Pancreas (tissue), 10 donors: ENCODE measurements at places on chromosomes 16 and 17. TPM values are rescaled to one million over a fixed set of nuclear protein-coding genes. Genes with fewer than 3 reads are reported as not detected.
A peak's percentile ranks its signal among the peaks of the same experiment; 100 is the strongest.

GRCh38 chr17:35345926-35346771 is 27.3 kb downstream of the SLFN11 start:
- no peaks in the 10 kb centered on the region for H3K27me3 ChIP-seq
- no peak overlapping the region for H3K27ac ChIP-seq
- no peak overlapping the region for H3K4me3 ChIP-seq
- peaks cover 3% of the 10 kb centered on the region for H3K4me1 ChIP-seq
- no peaks in the 10 kb centered on the region for H3K36me3 ChIP-seq

DNA sequence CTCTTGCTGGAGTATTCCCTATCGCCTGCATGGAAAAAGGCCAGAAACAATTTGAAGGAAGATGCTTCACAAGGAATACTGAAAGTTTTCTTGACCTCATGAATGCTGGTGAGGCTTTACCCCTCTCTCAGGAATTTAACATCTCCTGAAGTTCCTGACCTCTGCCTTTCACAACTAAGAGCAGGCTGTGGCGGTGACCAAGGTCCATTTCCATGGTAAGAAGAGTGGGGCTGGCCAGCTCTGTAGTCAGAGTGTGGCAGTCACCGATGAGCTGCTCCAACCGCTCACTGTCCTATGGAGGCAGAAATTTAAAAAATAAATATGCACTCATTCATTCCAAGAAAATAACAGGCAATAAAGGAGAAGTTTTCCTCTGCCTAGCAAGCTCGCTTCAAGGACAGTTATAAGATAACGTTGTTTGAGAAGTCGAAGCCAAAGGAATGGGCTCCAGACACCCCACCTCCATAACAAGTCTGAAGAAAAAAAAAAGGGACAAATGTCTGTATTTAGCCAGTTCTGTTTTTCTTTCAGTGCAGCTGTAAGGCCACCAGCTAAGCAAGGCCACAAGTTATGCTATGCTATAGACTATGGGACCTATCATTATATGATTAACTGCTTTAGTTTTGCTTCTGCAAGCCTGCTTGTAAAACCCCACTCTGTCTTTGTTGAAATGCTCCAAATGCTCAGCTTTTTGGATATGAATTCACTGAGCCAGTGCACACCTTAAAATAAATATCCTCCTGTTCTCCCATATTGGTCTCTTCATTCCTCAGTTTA is 6.0 kb upstream of the CCL4L2 start:
- no peaks in the 10 kb centered on the region for H3K27me3 ChIP-seq
- no peaks in the 10 kb centered on the region for H3K36me3 ChIP-seq
- H3K4me1 ChIP-seq: no peaks in the 10 kb centered on the region
- H3K27ac ChIP-seq: no peak overlapping the region
- no peak for DNase-seq

The HAS3 gene
- total RNA-seq: 0.69 TPM

DNA sequence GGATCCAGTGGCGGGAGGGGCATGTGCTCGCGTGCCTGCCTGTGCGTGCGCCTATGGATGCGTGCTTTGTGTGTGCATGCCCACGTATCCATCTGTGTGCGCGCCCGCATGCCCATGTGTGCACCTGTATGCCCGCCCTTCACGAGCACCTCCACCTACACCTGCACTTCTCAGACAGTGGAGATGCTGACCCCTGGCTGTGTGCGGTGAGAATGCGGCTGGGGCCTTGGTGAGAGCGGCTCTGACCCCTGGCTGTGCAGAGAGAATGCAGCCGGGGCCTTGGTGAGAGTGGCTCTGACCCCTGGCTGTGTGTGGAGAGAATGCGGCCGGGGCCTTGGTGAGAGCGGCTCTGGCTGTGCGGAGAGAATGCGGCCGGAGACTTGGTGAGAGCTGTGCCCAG is 33.9 kb downstream of the AXIN1 start:
- no peak for DNase-seq
- no peak overlapping the region for H3K4me3 ChIP-seq
- no peak overlapping the region for H3K27ac ChIP-seq
- H3K36me3 ChIP-seq: peaks cover 5% of the 10 kb centered on the region
- H3K27me3 ChIP-seq: no peaks in the 10 kb centered on the region

GRCh38 chr16:3173892-3174617 is 13.9 kb upstream of the OR1F1 start:
- peaks cover 21% of the 10 kb centered on the region for H3K27me3 ChIP-seq
- no peaks in the 10 kb centered on the region for H3K4me1 ChIP-seq
- H3K27ac ChIP-seq: no peak overlapping the region
- H3K4me3 ChIP-seq: no peak overlapping the region
- no peak for DNase-seq

DNA sequence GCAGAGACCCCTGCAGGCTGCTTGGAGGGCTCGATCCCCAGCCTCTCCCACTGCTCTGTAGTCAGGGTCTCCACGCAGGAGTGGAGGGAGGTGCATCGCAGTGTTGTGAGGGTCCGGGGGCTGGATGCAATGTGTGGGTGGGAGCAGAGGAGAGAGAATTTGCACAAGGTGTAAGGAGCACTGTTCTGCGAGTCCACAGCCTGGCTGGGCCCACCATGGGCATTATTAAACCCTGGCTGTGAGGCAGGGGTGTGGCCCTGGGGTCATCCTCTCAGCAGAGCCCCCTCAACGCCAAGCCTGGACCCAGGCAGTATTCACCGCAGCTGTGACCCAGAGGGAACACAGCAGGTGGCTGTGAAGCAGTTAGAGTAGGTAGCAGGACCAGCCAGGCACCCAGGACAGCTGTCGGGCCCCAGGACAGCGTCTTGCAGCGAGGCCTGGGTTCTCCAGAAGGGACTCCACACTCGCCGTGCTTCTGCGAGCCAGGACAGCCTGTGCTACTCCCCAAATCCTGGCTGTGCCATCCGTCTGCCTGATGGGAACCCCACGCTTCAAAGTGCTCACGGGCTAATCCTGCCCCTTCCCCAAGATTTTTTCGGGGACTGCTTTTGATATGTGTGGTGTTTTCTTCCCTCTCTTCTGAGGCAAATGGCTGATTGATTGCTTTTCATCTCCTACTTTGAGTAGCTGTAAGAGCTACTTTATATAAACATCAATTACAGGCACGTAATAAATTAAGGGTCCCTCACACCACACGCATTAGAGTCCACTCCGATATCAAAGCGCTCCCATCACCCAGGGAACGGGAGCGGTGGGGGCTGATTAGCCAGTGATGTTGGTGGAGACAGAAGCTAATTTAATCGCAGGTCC is 100.9 kb upstream of the GSE1 start:
- H3K4me3 ChIP-seq: no peak overlapping the region
- no peaks in the 10 kb centered on the region for H3K27me3 ChIP-seq
- peaks cover 33% of the 10 kb centered on the region for H3K4me1 ChIP-seq
- H3K27ac ChIP-seq: no peak overlapping the region
- DNase-seq: no peak

The ABCC3 gene
- 47.2 TPM for total RNA-seq

The MRPL27 gene
- 29.0 TPM for total RNA-seq

- H3K4me3 ChIP-seq: no peak overlapping the region
- H3K36me3 ChIP-seq: no peaks in the 10 kb centered on the region
- no peaks in the 10 kb centered on the region for H3K27me3 ChIP-seq
- H3K27ac ChIP-seq: no peak overlapping the region
- no peaks in the 10 kb centered on the region for H3K4me1 ChIP-seq
These were observed 58.9 kb upstream of the CLEC3A start for GRCh38 chr16:77963185-77964044.

- no peak overlapping the region for H3K27ac ChIP-seq
- H3K36me3 ChIP-seq: no peaks in the 10 kb centered on the region
- no peaks in the 10 kb centered on the region for H3K27me3 ChIP-seq
- no peak for DNase-seq
These were observed 580.1 kb upstream of the SALL1 start for GRCh38 chr16:51731160-51731559.

DNA sequence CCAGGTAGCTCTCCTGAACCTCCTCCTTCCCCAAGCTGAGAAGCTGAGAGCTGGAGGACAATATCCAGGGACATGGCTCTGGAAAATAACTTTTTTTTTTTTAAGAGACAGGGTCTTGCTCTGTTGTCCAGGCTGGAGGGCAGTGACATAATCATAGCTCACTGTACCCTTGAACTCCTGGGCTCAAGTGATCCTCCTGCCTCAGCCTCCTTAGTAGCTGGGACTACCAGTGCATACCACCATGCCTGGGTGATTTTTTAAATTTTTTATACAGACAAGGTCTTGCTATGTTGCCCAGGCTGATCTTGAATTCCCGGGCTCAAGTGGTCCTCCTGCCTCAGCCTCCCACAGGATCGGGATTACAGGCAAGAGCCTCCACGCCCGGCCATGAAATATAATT is 6.2 kb downstream of the SLC46A1 start:
- no peak for DNase-seq
- no peaks in the 10 kb centered on the region for H3K27me3 ChIP-seq
- no peaks in the 10 kb centered on the region for H3K36me3 ChIP-seq
- H3K4me3 ChIP-seq: no peak overlapping the region
- H3K27ac ChIP-seq: no peak overlapping the region
- peaks cover 4% of the 10 kb centered on the region for H3K4me1 ChIP-seq

DNA sequence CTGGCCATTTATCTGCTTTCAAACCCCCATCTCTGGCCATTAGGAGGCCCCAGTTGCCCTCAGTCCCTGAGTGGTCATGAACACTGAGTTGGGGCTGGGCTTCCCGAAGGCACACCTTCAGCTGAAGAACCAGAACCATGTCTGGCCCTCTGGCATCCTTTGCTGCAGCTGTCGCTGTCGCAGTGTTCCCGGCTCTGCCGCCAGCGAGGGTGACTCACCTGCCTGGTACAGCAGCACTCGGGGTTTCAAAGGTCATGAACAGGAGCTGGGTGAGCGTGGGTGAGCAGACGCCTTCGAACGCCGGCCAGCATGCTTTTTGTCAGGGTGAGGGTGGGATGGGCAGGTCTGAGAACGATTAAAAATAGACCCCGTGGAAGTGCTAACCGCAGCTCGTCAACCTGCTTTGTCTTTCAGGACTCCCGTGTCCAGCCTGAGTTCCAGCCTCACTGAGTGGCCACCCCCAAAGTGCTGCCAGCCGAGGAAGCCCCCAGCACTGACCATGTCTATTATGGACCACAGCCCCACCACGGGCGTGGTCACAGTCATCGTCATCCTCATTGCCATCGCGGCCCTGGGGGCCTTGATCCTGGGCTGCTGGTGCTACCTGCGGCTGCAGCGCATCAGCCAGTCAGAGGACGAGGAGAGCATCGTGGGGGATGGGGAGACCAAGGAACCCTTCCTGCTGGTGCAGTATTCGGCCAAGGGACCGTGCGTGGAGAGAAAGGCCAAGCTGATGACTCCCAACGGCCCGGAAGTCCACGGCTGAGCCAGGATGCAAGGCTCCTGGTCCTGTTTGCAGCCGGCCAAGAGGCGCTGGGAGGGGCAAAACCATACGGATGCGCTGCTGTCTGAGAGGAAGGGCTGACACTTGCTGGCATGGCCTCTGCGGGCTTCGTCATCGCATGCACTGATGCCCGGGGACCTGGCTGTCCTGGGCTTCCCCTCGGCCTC is 7.6 kb downstream of the SNN start:
- DNase-seq: peak; percentile 81
- H3K27ac ChIP-seq: no peak overlapping the region
- peaks cover 20% of the 10 kb centered on the region for H3K36me3 ChIP-seq
- H3K4me3 ChIP-seq: no peak overlapping the region
- H3K4me1 ChIP-seq: no peaks in the 10 kb centered on the region
- H3K27me3 ChIP-seq: no peaks in the 10 kb centered on the region

DNA sequence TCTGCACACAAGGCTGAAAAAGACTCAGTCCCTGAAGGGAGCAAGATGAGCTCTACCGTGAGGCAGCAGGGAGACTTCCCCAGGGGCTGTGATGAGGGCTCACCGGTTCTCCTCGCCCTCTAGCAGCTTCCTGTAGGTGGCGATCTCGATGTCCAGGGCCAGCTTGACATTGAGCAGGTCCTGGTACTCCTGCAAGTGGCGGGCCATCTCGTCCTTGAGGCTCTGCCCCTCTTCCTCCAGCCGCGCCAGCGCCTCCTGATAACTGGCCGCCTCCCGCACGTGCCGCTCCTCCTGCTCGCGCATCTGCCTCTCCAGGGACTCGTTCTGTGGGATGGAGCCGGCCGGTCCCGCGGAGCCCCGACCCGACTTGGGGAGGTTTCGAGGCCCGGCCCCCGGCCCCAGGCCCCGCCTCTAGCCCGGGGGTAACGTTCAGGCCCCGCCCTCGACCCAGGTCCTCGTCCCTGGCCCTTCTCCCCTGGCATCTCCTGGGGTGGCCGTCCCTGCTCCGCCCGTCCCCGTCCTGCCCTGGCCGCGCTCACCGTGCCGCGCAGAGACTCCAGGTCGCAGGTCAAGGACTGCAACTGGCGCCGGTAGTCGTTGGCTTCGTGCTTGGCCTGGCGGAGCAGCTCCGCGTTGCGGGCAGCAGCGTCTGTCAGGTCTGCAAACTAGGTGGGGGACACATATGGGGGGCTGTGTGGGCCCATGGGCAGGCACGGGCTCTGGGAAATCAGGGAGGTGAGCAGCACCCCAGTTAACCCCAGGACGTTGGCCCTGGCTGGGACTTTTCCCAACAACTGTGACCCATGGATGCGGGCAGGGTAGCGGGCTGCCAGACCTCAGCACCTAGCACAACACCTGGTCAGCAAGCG is 3.9 kb downstream of the GFAP start:
- peaks cover 4% of the 10 kb centered on the region for H3K4me1 ChIP-seq
- H3K4me3 ChIP-seq: no peak overlapping the region
- H3K27ac ChIP-seq: no peak overlapping the region

The MRPL28 gene
- 22.0 TPM for total RNA-seq

GRCh38 chr16:54443352-54443751 is 156.8 kb upstream of the IRX3 start:
- H3K27me3 ChIP-seq: no peaks in the 10 kb centered on the region
- H3K4me1 ChIP-seq: no peaks in the 10 kb centered on the region
- no peaks in the 10 kb centered on the region for H3K36me3 ChIP-seq
- DNase-seq: no peak
- H3K27ac ChIP-seq: no peak overlapping the region

DNA sequence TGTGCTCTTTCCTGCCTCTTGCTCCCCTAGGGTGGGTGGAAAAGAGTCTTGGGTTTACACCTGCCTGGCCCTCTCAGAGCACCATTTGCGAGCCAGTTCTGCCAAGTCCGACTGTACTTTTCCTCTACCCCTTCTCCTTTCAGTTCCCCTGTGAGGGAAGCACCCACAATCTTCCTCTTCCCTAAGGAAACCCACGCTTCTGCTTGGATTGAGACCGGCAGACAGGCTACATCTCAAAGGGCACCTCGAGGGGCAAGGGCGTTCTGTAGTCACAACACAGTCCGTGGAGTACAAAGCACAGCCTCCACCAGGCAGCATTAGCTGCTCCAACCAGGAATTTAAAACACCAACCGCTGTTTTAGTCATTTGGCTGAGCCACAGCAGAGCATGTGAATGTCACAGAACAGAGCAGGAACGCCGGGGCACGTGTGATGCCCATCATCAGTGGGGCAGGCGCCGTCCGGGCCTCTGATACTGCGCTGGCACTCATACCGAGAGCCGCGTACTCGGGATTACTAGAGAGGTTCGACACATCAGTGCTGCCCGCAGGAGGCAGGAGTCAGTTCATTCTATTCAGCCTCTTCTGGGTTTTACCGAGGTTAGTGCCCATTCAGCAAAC is 13.7 kb upstream of the MNT start:
- H3K4me1 ChIP-seq: peaks cover 5% of the 10 kb centered on the region
- no peak overlapping the region for H3K4me3 ChIP-seq
- H3K27me3 ChIP-seq: no peaks in the 10 kb centered on the region

GRCh38 chr17:1033503-1033902 is 36.6 kb downstream of the TIMM22 start:
- H3K4me1 ChIP-seq: no peaks in the 10 kb centered on the region
- no peak for DNase-seq
- no peaks in the 10 kb centered on the region for H3K36me3 ChIP-seq
- no peak overlapping the region for H3K27ac ChIP-seq

- H3K27ac ChIP-seq: peak overlapping the region; percentile 19
- peak; percentile 24 for DNase-seq
- H3K27me3 ChIP-seq: no peaks in the 10 kb centered on the region
- H3K36me3 ChIP-seq: no peaks in the 10 kb centered on the region
- H3K4me3 ChIP-seq: peak overlapping the region; percentile 25
These were observed 15.8 kb downstream of the MEOX1 start for GRCh38 chr17:43645765-43646481.
